ENCODE measurements at places on chromosomes 7 and 10. TPM values are rescaled to one million over a fixed set of nuclear protein-coding genes. Genes with fewer than 3 reads are reported as not detected.

AIFM2 gene
- 9.7 TPM for total RNA-seq

SDK1 gene
- total RNA-seq, result 10.0 TPM

DNA sequence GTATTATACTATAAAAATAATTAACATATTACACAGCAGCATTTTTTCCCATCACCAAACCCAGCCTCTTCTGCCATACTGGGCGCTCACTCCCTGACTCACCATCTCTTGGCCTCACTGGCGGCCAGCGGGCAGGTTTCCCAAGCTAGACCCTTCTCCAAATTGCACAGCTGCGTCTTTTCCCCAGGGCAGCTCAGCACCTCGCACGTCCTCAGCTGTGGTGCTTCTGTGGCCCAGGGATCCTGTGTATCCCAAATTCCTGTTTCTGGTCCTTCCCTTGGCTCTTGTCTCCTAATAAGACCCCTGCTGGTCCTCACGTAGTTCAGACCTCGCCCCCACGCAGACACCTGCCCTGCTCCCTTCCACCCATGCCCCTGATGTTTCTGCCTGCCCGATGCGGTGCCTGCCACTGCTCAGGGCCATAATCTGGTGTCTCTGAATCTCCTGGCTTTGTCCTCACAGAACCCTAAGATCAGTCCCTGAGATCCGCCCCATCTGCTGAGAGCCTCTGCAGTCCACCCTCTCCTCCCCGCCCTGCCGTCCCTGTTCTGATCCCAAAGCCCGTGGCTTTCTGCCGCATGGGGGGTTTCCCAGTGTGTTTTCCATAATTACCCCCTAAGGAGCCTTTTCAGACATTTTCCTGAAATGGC lies 290.1 kb downstream of the TCERG1L start:
- no peak overlapping the region for H3K27ac ChIP-seq
- no peak overlapping the region for H3K4me3 ChIP-seq
- no peak for DNase-seq
- H3K4me1 ChIP-seq, result no peaks in the 10 kb centered on the region
- H3K27me3 ChIP-seq, result peaks cover 3% of the 10 kb centered on the region
- no peaks in the 10 kb centered on the region for H3K36me3 ChIP-seq

- peaks cover 29% of the 10 kb centered on the region for H3K4me1 ChIP-seq
- peak overlapping the region; percentile 88 for H3K4me3 ChIP-seq
- H3K27me3 ChIP-seq, result no peaks in the 10 kb centered on the region
- peaks cover 14% of the 10 kb centered on the region for H3K36me3 ChIP-seq
- H3K27ac ChIP-seq, result peak overlapping the region; percentile 97
These were observed 27.7 kb downstream of the ZNF775 start for GRCh38 chr7:150406567-150407421.

DNA sequence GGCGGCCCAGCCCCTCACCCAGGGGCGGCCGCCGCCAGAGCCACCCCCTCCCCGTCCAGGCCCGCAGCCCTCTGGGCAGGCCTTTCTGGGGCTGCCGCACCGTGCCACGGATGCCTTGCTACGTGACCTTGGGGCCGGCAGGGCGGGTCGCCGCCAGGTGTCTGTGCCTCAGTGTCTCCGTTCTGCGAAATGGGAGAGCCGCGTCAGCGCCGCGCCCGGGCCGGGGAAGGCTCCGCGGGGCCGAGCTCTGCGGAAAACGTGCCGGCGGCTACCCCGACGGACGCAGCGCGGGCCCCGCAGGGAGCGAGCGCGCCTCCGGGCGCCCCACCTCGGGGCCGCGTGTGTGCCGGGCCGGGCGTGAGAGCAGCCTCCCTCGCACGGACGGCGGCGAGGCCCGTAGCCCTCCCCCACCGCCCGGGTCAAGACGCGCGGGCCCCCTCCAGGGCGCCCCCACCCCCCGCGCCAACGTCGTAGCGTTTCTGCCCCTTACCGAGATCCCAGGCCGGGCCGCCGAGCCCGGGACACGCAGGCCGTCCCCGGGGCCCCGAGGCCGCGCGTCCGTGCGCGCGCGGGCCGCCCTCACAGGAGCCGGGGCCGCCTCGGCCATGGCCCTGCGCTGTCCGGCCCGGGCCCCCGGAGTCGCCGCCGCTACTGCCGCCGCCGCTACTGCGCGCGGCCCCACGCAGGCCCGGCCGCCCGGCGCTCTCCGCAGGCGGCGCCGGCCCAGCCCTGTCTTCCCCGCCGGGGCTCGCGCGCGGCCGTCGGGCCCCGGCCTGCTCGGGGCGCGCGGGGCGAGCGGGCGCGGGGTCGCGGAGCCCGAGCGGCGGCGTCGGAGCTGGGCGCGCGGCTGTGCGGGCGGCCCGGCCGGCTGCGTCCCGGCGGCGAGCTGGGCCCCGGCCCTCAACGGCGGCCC lies 1.1 kb downstream of the ZNF777 start:
- peaks cover 16% of the 10 kb centered on the region for H3K36me3 ChIP-seq
- no peak overlapping the region for H3K27ac ChIP-seq
- peaks cover 19% of the 10 kb centered on the region for H3K4me1 ChIP-seq
- H3K4me3 ChIP-seq, result peak overlapping the region; percentile 76
- H3K27me3 ChIP-seq, result no peaks in the 10 kb centered on the region

DNA sequence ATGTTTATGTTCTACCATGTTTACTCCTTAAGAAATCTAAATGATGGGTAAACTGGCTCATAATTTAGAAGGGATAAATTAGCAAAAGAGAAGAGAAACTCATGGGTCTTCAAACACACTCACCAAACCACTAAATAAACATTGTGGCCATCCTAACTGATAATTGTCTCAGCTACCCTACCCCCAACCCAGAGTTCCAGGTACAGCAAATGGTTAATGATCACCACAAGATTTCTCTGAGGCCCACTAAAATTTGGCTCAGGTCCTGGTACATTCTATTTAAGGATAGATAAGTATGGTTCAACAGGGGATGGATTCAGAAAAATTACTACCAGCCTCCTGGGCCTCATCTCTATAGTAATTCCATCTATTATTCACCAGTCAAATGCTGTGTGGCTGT lies 21.4 kb downstream of the SLC25A13 start:
- H3K27me3 ChIP-seq, result no peaks in the 10 kb centered on the region
- peaks cover 10% of the 10 kb centered on the region for H3K36me3 ChIP-seq
- H3K4me3 ChIP-seq, result no peak overlapping the region
- DNase-seq, result no peak
- H3K27ac ChIP-seq, result no peak overlapping the region
